ENCODE measurements at places on chromosomes 1 and 21. TPM values are rescaled to one million over a fixed set of nuclear protein-coding genes. Genes with fewer than 3 reads are reported as not detected.

DNA sequence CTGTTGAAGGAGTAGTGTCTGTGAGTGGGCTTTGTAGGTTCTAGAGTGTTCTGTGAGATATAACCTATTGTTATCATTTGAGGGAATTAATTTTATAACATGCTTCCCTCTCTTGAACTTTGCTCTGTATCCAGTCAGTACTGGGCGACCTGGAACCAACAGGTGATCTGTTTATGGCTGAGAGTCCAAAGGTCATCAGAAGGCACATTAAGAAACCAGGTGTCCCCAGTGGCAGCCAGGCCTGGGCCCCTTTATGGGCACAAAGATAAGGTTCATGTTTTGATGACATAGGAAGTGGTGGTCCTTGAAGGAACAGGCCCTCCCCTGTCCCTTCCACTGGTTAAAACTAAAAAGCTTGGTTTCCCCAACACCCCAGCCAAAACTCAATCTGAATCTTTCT lies 61.1 kb downstream of the FHAD1 start:
- no peak overlapping the region for H3K4me3 ChIP-seq
- H3K27ac ChIP-seq, result no peak overlapping the region
- H3K36me3 ChIP-seq, result no peaks in the 10 kb centered on the region
- DNase-seq, result no peak
- H3K4me1 ChIP-seq, result no peaks in the 10 kb centered on the region

DNA sequence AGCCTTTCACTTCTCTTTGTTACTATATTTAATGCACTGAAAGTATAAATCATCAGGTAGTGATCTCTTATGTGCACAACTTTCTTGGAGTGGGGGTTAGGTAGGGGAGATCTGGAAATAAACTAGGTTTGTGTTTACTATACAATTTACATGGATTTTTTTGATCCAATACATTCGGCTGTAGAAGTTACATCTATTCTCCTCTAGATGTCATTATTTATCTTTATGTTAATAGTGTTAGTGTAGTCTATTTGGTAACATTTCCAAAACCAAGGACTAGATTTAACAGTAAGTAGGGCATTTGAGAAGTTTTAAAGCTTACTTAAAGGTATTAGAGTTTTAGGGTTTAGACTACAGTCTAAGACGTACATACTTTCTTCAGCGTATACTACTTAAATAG lies 5.4 kb downstream of the VPS45 start:
- H3K27ac ChIP-seq, result no peak overlapping the region
- H3K4me1 ChIP-seq, result peaks cover 7% of the 10 kb centered on the region
- no peak overlapping the region for H3K4me3 ChIP-seq
- peaks cover 53% of the 10 kb centered on the region for H3K36me3 ChIP-seq

DNA sequence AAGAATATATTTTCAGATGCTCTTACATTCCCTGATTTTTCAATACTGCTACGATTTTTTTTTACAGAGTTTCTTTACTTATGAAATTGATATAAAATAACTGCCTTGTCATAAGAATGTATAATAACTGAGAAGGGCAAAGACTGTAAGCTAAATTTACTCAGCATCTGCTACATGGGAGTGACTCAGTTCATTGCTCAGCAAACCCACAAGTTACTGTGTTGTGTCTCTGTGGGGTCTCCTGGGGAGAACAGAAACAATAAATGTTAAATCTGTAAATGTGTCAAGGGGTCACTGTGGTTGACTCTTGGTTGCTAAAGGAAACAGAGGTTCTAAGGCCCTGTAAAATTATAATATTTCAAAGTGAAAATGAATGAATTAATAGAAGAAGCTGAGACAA lies 210.3 kb upstream of the CACYBP start:
- H3K36me3 ChIP-seq, result no peaks in the 10 kb centered on the region
- no peak overlapping the region for H3K27ac ChIP-seq
- no peak for DNase-seq
- H3K27me3 ChIP-seq, result no peaks in the 10 kb centered on the region

DNA sequence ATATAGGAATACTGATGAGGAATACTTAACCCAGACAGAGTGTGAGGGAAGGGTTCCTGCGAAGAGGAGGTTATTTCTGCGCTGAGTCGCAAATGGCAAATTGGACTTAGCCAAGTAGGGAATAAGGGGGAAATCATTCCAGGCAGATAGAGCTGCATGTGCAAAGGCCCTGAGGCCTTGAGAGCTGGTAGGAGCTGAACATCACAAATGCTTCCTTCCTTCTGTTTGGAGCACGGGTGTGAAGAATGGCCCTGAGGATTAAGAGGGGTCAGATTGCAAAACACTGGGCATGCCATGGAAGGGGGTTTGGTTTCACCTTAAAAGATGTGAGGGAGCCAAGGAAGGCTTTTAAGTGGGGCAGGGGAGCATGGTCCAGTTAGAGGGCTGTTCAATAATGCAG lies 12.4 kb downstream of the IER5 start:
- H3K27me3 ChIP-seq, result no peaks in the 10 kb centered on the region
- H3K4me1 ChIP-seq, result peaks cover 71% of the 10 kb centered on the region
- DNase-seq, result no peak
- H3K4me3 ChIP-seq, result no peak overlapping the region

DNA sequence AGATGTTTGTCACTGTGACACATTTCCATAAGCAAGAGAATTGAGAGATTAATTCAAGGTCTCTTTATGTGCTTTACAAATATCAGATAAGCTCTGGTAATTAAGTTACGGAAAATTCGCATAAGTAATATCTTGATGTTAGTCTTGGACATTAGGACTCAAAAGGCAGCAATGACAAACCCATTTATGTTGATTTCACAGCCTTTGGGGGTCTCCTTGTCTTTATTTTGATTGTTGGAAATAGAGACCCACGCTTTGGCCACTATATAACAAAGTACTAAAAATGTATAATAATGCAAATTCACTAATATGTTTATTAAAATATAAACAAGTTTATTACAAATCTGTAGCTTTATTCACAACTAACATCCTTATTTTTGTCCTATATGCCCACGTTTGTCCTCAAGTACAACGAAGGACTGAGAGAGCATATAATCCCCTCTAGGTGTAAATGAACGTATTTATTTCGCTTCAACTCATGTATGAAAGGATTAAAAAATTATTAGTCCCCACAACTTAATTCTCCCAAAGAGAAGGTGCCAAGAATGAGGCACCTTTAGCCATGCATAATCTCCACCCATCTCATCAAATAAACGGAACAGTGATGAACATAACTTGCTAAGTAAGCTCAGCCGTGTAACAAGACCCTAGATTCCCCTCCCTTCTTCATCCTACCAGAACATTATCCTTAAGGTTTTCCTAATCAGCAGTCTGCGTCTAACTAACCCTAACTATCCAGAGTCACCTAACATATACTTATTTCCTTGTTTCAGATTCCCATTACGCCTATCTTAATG lies 1.6 kb upstream of the LAMC1 start:
- peak overlapping the region; percentile 98 for H3K27ac ChIP-seq
- H3K4me1 ChIP-seq, result peaks cover 9% of the 10 kb centered on the region
- no peaks in the 10 kb centered on the region for H3K36me3 ChIP-seq
- H3K27me3 ChIP-seq, result no peaks in the 10 kb centered on the region

DNA sequence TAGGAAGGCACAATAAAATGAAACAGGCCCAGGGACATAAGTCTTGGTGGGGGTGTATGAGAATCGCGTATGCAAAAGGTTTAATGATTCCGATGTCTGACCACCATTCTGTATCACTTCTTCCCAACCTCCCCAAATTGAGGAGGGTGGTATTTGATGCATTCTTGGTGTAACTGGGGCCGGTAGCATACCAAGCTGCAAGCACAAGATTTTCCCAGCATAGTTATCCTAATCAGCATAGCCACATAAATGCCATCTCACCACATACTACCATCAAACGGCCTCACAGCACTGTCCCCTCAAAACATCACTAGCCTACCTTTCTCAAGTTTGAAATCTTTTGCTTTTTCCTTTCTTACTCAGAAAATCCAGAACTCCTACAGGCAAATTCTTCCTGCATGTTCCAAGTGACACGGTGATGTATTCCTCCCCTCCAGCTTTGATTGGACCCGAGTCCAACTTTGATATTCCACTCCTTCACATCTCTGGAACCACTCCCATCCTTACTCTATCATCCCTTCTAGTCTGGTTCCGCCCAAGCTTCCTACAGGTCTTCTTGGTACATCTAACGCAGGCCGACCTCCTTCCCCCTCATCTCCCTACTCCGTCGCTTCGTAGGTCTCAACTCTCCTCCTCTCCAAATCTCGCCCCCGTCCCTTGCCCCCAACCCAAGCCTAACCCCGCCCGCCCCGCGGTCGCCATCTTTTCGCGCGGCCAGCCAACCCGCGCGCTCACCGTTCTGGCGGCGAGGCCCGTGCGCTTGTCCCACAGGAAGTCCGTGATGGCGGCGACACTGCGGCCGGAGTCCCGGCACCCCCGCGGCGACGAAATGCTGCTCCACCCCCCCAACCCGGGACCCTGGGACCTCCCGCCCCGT lies 600 bp downstream of the CLK2 start:
- H3K4me1 ChIP-seq, result peaks cover 20% of the 10 kb centered on the region
- no peak for DNase-seq
- H3K4me3 ChIP-seq, result peak overlapping the region; percentile 68
- peaks cover 38% of the 10 kb centered on the region for H3K36me3 ChIP-seq
- H3K27ac ChIP-seq, result peak overlapping the region; percentile 90

DNA sequence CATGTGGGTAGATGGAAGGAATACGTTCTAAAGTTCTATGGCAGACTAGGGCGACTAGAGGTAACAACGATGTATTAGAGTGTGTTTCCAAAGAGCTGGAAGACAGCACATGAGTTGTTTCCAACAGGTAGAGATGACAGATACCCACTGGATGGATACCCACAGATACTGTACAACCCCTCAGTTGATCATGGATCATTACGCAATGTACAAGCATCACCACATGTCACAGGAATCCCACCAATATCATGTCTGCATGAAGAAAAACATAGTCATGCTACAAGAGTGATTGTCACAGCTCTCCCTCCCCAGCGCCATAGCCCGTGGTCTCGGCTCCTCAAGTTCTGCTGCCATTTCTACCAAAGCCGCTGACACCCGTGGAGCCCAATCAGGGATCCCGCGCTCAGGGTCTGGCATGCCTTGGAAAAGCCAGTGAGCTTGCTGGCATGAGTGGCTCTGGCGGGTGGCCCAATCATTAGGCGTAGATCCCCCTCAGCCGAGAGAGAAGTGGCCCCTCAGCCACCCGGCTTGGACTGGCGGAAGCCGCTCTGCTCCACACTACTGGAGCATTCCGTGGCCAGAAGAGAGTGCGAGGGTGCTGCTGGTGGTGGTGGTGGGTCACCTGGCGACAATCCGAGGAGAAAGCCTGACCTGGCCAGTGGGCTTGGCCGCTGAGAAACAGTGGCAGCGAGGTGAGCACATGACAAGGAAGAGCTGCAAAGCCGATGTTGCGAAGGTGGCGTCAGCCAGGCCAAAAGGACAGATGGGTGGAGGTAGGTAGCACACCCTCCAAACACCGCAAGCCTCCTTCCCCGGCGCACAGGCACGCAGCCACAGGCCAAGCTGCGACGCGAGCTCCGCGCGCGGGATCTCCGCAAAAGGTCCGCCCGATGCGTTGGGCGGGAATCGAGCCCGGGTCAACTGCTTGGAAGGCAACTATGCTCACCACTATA lies 65.7 kb upstream of the FCGR2A start:
- H3K36me3 ChIP-seq, result no peaks in the 10 kb centered on the region
- H3K4me1 ChIP-seq, result no peaks in the 10 kb centered on the region
- H3K27ac ChIP-seq, result no peak overlapping the region

- H3K27ac ChIP-seq, result no peak overlapping the region
- DNase-seq, result no peak
- H3K36me3 ChIP-seq, result no peaks in the 10 kb centered on the region
- H3K4me3 ChIP-seq, result no peak overlapping the region
- H3K4me1 ChIP-seq, result no peaks in the 10 kb centered on the region
Observed at GRCh38 chr1:119290297-119290696, 78.3 kb upstream of the HAO2 start.

GRCh38 chr1:234515821-234516241 lies 36.9 kb upstream of the TARBP1 start:
- no peaks in the 10 kb centered on the region for H3K27me3 ChIP-seq
- H3K36me3 ChIP-seq, result no peaks in the 10 kb centered on the region
- no peak for DNase-seq
- no peak overlapping the region for H3K27ac ChIP-seq

- no peaks in the 10 kb centered on the region for H3K36me3 ChIP-seq
- peaks cover 20% of the 10 kb centered on the region for H3K4me1 ChIP-seq
- no peak for DNase-seq
- no peak overlapping the region for H3K4me3 ChIP-seq
- no peaks in the 10 kb centered on the region for H3K27me3 ChIP-seq
Observed at GRCh38 chr1:211825980-211826379, 4.6 kb downstream of the LPGAT1 start.

DNA sequence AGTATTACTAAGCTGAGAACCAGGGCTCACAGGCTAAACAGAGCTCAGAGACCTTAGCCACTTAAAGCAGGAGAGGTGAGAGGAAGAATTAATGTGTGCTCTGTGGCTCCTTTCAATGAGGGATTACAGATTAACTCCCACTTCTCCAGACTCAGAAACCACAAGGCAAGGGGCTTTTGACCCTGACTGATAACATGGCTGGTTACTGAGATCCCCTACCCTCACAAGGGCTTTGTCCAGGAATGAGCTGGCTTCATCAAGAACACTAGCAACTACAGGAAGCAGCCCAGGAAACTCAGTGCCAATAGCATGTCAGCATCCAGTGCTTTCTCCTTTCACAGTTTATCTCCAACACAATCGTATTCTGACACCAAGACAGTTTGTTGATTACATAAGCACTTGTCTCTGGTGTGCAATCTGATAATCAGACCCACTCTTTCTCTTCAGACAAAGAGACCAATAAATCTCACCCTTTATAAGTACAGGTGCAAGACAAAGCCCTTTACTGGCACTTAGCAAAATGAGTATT lies 38.8 kb downstream of the ERI3 start:
- H3K4me1 ChIP-seq, result no peaks in the 10 kb centered on the region
- DNase-seq, result no peak
- peaks cover 49% of the 10 kb centered on the region for H3K36me3 ChIP-seq
- H3K4me3 ChIP-seq, result no peak overlapping the region

DNA sequence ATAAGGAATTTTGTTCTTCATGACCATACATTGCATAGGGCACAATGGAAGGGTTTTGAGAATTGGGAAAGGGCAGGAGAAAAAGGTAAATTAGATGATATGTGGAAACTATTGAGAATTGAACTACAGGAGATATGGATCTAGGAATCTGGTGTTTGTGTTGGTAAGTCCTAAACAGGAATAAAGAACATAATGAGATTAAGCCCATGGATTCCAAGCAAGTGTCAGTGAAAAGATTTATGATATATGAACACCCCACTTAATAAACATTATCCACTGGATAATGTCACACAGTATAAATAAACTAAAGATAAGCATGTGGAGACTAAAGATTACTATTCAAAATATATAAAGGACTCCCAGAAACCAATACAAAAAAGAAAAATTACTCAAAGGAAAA lies 98.2 kb downstream of the TNFSF18 start:
- no peak overlapping the region for H3K27ac ChIP-seq
- no peak for DNase-seq
- H3K4me1 ChIP-seq, result peaks cover 9% of the 10 kb centered on the region
- no peaks in the 10 kb centered on the region for H3K36me3 ChIP-seq

TPTE gene
- total RNA-seq, result not detected

MYCL gene
- total RNA-seq, result 3.6 TPM

ZNF362 gene
- total RNA-seq, result 31.8 TPM

C1orf56 gene
- total RNA-seq, result 3.9 TPM

TNFRSF8 gene
- 1.8 TPM for total RNA-seq

CD247 gene
- total RNA-seq, result 8.9 TPM

CLCA1 gene
- total RNA-seq, result not detected

PIK3R3 gene
- total RNA-seq, result 79.8 TPM
